ENCODE measurements at places on chromosomes 12 and 14.
A peak's percentile ranks its signal among the peaks of the same experiment; 100 is the strongest.

GRCh38 chr12:78316631-78317468, 486.2 kb downstream of the NAV3 start:
- no peak for DNase-seq

- DNase-seq: no peak
These were observed 37.6 kb upstream of the DHRS4 start for GRCh38 chr14:23916004-23916403.

GRCh38 chr14:99655521-99655920, 10.6 kb downstream of the HHIPL1 start:
- no peak for DNase-seq

DNA sequence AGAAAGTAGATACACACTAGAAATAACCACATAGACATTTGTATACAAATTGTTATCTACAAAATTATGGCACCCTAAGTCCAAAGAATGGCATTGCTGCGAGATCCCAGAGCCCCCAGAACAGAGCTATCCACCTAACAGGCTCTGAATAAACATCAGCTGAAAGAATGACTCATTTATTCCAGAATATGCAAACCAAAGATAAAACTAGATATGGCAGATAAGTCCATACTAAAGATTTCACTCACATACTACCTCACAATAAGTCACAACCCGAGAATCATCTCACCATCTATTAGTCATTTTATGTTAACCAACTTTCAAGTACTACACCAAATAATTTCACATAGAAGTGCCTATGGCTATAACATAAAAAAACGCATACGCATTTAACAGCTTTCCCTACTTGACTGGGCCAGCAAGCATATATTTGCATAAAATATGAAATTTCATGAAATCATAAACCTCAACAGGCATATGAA, 5.6 kb downstream of the CNIH1 start:
- DNase-seq: peak; percentile 15

DNA sequence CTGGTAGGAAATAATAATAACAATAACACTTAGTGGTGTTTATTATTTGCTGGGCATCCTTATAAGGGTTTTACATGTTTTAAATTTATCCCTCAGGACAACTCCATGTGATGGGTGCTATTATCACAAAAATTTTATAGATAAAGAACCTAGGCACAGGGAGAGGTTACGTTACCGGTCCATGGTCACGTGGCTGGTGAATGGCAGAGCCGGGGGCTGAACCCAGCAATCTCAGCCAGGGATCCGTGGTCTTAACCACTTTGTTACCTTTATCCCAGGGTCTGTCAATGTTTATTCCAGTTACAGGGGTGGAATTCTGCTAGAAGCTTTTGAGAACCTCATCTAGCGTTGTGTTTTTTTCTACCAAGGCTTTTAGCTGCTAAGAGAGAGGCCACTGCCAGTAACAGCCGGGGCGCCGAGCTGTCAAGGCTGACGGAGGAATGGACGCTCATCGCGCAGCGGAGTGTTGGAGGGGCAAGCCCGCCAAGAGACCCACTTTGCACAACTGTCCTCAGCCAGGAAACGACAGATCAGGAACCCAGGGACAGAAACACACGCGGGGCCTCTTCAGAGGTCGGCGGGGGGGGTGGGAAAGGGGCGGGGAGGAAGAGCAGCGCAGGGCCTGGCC, 418 bp downstream of the AMN1 start:
- DNase-seq: no peak

GRCh38 chr14:55317542-55318306, 46.5 kb downstream of the FBXO34 start:
- DNase-seq: no peak

GRCh38 chr14:61746881-61747280, 15.3 kb upstream of the SNAPC1 start:
- DNase-seq: no peak

DNA sequence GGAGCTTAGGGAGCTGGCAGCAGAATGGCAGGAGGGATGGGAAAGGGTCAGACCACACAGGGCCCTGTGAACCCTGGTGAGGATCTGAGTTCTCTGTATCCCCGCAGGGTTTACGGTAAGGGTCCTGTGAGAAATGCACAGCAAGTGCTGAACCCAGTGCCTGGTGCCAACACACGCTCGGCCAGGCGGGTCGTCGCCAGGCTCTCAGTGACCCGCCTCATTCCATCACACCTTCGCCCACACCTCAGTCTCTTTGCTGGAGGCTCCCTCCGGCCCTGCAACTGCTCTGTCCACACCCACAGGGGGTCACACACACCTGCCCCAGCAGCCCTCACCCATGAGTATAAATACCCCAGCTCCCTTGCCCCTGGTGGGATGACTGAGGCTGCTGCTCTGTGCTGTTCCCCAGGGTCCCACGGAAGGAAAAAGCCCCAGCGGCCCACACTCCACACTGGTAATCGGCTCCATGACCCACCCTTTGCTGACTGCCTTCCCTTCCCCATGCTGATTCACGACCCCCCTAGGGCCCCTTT, 23.1 kb downstream of the CAMKK2 start:
- no peak for DNase-seq

DNA sequence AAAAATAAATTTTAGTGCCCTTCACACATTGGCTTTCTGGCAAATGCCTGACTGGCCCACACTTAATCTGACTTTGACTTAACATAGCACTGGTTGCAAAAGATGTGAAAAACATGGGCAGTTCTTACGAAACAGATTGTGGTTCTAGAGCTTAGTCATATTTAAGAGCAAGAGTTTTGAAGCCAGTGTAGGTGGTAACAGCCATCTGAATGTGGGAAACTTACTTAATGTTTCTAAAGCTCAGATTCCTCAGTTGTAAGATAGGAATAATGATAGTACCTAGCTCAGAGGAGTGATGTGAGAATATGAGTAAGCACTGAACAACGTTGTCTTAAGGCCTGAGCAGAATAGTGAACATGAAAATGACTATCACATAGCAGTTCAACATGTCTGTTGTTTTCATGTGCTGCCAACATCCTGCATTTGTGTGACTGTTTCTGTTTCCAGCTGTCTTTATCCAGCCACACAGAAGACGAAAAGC, 262.7 kb downstream of the SYT1 start:
- no peak for DNase-seq

- no peak for DNase-seq
These were observed 43.1 kb upstream of the PSMC1 start for GRCh38 chr14:90213099-90213748.

GRCh38 chr14:64507376-64508156, 3.0 kb downstream of the ZBTB1 start:
- peak; percentile 51 for DNase-seq

GRCh38 chr14:104104076-104104901, 18.8 kb downstream of the ASPG start:
- no peak for DNase-seq

DNA sequence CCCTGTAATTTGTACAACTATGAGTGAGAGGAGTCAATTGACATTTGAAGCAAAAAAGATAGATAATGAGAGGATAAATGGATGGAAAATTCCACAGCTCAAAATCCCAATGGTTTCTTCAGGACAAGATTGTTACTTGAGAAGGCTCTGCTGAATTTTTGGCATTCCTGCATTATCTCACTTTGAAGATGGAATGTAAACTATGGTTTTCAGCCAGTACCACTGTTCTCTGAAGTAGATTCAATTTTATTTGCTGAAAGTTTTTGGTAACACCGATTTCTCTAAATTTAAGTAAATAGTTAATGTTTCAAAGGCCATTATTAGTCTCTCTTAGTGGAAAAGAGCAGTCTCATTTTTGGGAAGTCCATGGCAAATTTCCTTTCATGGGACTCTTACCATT, 121.9 kb upstream of the SLC38A2 start:
- no peak for DNase-seq

- DNase-seq: no peak
These were observed 87.5 kb downstream of the EPS8 start for GRCh38 chr12:15701631-15702156.

Measured in activated naive CD4-positive, alpha-beta T cell treated with Interleukin-2 at 50 U/mL for 16 hours (primary cell).